Pons (tissue), 1 donor: ENCODE measurements at places on chromosomes 5 and 9.
A peak's percentile ranks its signal among the peaks of the same experiment; 100 is the strongest.

DNA sequence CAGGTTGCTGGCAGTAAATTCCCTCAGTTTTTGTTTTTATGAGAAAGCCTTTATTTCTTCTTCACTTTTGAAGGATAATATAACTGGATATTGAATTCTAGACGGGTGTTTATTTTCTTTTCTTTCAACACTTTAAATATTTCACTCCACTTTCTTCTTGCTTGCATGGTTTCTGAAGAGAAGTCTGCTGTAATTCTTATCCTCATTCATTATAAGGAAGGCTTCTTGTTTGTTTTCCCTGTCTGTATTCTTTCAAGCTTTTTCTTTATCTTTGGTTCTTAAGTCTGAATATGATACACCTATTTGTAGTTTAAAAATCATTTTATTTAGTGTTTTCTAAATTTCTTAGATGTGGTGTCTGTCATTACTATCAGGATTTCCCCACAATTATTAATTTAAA lies 1054.3 kb downstream of the TLE1 start:
- DNase-seq = no peak

DNA sequence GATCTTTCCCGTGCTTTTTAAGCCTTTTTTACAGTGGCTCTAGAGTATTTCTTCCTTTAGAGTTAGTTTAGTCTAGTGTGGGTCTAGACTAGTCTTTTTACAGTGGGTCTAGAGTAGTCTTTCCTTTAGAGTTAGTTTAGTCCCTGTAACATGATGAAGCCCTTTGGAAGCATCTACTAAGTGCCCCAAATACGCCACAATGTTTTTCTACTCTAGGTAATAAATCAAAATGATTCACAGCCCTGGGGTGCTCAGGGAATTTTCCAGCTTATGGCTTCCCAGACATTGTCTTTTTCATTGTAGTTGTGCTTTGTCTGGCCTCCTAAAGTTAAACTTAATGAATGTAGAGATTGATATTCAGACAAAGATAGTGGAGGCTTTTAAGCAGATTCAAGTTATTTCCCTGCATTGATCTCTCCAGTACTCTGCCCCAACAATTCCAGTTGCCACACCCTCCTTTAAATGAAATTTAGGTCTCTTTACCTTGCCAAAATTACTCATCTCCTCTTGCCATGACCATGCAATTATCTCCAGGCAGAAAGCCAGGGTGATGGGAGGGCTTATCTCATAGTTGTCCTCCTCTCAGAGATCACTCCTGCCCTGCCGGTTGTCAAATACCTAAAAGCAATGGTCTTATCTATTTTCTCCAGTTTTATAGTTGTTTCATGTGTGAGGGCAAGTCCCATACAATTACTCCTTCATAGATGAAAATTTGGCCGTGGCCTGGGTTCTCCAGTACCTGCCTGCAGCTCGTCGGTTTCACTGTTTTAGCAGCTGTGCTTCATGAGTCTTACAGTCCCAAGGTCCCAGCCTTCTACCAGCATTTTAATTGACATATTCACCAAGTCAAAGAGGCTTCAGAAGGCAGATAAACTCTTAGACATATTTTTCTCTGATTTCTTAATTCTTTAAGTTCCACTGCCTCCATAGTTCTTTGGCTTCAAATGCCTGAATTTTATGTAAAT lies 794.0 kb upstream of the COX7C start:
- no peak for DNase-seq

DNA sequence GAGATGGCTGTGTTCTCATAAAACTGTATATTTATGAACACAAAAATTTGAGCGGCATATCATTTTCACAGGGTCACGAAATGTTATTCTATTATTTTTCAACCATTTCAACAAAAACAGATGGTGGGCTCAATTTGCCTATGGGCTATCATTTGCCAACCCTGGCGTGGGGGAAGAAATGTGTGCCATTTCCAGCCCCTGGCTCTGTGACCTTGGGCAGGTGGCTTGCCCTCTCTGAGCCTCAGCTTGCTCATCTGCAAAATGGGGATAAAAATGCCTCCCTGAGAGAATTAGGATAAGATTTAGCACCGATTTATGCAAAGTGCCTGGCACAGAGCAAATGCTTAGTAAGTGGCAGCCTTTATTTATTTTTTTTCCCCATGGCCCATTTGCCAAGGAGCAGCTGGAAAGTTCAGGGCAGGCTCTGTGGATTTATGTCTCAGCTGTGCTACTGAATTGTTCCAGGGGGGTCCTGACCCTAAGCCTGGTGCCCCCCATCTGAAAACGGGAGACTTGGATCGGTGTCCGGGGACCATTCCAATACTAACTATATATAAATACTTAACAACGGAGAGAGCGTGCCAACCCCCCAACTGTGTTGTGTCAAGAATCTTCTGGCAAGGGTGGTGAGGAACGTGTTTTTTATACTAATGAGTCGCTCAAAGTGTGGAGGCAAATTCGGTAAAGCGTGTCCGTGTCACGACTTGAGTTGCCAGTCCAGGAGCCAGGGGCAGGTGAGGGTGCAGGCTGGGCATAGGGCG lies 34.5 kb downstream of the HRH2 start:
- no peak for DNase-seq

- DNase-seq = no peak
Observed at GRCh38 chr5:89372176-89372575, 489.2 kb upstream of the MEF2C start.

DNA sequence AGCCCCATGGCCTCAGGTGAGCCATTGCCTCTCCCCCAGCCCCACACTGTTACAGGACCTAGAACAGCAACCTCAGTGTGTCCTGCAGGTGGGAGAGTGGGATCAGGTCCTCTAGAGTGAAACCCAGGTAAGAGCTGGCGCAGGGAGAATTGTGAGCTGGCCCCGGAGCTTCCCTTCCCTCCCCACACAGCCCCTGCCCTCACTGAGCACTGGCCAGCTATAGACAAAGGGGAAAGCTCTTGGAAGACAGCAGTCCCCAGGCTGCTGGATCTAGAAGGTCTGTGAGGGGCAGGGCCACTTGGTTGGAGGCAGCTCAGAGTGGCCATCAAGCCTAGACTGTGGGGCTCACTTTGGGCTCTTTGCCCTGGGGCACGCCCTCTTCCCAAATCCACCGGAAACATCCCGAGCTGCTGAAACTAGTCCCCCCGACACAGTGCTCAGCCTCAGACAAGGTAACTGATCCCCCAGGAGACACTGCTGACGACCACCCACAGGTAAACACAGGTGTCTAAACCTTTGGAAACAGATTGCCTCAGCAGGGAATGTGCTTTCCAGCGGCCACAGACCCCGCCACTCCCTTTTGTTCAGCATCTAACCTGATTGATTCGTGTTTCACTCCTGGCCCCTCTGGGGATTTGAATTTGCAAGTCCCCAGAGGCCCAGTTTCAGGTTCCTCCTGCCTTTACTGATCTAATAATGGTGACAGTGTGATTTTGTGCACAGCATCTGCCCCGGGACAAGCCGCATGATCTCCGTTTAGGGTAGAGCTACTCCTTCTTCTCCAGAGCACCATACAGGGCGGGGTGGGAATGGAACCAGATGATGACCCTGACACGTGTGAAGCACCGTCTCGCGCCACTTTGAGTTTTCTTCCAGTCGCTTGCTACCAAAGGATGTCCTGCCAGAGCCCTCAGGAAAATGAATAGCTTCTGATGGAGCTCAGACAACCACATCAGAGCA lies 42.2 kb upstream of the ADAMTS2 start:
- no peak for DNase-seq

DNA sequence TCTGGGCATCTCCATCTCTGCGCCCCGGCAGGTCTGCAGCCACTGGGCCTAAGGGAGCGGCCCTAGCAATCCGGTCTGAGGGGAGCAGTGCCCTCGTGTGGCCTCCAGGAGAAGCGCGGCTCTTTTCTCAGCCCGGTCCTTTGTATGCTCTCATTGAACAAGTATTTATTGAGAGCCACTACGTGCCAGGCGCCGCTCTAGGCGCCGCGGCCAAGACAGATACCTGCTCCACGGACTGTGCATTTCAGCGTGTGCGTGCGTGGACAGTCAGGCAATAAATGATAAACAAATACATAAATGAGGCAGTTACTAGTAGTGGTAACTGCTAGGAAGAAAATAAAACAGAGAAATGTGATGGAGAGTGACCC lies 2.3 kb upstream of the SLC4A9 start:
- DNase-seq = peak; percentile 96

GRCh38 chr5:31047621-31048020 lies 145.9 kb upstream of the CDH6 start:
- DNase-seq = no peak
